Esophagus muscularis mucosa (tissue), 4 donors: ENCODE measurements at places on chromosomes 7 and 10.
A peak's percentile ranks its signal among the peaks of the same experiment; 100 is the strongest.

DNA sequence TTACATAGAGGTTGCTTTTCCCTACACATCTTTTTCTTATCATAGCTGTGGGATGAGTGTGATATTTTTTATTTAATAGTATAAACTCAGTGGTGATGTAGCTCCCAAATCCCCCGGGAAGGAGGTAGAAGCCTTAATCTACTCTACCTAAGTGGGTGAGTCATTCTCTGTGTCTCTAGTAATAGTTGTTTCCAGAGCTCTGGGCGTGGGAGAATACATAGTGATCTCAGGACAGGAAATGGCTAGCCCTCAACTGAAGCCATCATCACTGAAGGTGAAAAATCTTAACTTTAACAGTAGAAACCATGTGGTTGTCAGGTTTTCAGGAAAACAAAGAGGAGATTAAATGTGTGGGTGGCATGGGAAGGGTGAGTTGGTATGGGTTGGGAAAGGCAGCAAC is 278.4 kb downstream of the ANKRD30A start:
- no peak for DNase-seq
- no peaks in the 10 kb centered on the region for H3K27me3 ChIP-seq
- H3K36me3 ChIP-seq = no peaks in the 10 kb centered on the region
- H3K4me3 ChIP-seq = no peak overlapping the region

DNA sequence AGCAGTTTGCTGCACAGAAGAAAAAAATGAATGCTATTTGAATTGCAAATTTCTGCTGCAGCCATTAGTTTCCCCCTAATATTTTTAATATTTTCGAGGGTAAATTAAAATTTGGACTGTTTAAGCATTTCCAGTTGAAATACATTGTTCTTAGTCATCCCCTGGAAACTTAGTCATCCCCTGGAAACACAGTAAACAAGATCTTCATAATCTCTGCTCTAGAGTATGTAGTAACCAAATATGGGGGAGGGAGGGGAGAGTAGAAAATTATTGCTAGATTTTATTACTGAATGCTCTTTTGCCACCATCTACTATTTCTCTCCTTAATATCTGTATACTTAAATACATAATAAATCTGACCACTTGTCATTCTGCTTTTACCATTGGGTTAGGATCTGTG is 1053.3 kb downstream of the SORCS1 start:
- no peak overlapping the region for H3K27ac ChIP-seq
- H3K4me1 ChIP-seq = no peaks in the 10 kb centered on the region
- H3K4me3 ChIP-seq = no peak overlapping the region
- DNase-seq = no peak
- no peaks in the 10 kb centered on the region for H3K27me3 ChIP-seq

DNA sequence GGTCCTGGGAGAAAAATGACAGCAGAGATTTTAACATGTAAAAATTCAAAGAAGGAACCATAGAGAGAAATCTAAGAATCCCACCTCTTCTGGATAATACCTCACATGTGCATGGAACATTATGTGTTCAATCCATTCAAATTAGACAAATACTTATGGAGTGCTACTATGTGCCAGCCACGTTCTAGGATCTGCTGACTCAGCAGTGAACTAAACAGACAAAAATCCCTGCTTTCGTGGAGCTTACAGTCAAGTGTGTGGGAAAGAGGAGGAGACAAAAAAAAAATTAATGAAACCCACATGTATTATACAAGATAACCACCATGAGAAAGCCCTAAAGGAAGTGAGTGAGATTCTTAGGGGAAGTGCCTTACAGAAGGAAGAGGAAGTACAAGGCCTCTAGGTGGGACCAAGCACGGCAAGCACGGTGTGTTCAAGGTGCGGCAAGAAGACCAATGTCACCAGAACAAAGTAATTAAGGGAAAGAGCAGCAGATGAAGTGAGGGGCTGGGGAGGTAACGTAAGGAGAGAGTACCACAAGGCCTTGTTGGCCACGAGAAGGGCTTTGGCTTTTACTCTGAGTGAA is 71.0 kb downstream of the SLC25A13 start:
- no peaks in the 10 kb centered on the region for H3K27me3 ChIP-seq
- DNase-seq = no peak
- no peaks in the 10 kb centered on the region for H3K4me1 ChIP-seq
- no peak overlapping the region for H3K4me3 ChIP-seq
- H3K27ac ChIP-seq = no peak overlapping the region
- no peaks in the 10 kb centered on the region for H3K36me3 ChIP-seq

- peaks cover 90% of the 10 kb centered on the region for H3K4me1 ChIP-seq
- DNase-seq = no peak
- H3K27ac ChIP-seq = peak overlapping the region; percentile 78
- H3K36me3 ChIP-seq = no peaks in the 10 kb centered on the region
- no peaks in the 10 kb centered on the region for H3K27me3 ChIP-seq
- no peak overlapping the region for H3K4me3 ChIP-seq
Observed at GRCh38 chr7:30900053-30900452, 11.6 kb upstream of the AQP1 start.

DNA sequence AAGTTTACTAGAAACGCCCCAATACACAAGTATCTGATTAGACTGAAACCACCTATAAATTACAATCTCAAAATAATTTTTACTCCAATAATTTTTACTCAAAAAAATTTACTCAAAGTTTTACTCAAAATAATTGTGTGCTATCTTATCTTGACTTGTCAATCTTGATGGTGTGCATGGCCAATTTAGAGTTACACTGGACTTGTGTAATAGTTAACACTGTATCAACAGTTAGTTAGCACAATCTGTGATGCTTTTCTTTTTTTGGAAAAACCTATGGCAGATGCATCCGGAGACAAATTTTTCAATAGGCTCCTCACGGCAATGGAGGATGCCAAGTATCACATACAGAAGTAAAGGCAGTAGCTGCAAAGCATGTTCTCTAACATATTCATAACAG is 24.9 kb downstream of the LMOD2 start:
- H3K4me1 ChIP-seq = no peaks in the 10 kb centered on the region
- H3K27me3 ChIP-seq = no peaks in the 10 kb centered on the region
- H3K4me3 ChIP-seq = no peak overlapping the region

DNA sequence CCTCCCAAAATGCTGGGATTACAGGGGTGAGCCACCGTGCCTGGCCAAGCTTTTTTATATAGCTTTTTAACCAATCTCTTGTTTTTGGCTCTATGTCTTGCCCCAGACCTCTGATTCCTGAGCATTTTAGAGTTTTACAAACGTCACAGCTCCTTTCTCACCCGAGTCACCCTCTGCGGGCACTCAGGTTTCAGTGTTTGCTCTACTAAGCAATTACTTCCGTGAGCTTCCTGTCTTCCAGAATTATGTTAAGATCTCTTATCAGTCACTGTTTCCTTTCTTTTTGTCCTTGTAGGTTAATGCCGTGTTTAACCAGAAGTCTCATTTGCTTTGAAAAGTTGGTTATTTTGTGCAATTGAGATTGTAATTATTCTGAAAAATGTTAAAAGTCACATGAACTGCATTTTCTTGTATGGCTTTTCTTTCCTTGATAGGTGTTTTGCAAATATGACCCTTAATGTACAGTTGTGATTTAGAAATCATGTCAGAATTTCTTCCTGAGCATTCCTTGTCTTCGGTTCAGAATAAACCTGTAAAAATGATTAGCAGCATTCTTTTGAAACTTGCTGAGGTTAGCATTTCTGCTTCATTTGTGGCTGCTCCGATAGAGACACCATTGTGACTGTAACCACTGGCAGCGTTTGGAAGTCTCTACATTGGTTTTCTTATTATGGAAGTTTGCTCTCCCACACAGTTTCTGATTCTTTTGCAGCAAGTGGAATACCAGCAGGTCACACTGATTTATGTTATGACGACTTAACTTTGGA is 4.5 kb upstream of the HKDC1 start:
- no peak for DNase-seq
- no peaks in the 10 kb centered on the region for H3K4me1 ChIP-seq
- no peaks in the 10 kb centered on the region for H3K36me3 ChIP-seq
- no peak overlapping the region for H3K4me3 ChIP-seq
- no peak overlapping the region for H3K27ac ChIP-seq
- peaks cover 1% of the 10 kb centered on the region for H3K27me3 ChIP-seq
